ENCODE measurements at places on chromosomes 4 and X.

DNA sequence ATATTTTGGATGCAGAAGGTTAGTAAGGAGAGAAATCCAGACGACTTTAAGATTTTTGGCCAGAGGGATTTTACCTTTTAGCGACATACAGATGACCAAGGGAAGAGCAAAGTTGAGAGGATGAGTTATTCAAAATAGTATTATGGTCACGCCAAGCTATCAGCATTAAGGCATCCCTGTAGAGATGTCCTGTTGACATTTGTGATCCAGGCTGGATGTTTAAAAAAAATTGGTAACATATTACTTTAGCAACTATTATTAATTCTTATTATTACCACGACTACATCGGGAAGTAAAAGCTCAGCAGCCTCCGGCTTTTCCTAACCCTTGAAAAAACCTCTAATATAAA lies 562 bp upstream of the OSTC start:
- no peak for DNase-seq

GRCh38 chr4:1380368-1381151 lies 25.7 kb downstream of the NKX1-1 start:
- DNase-seq, result no peak

DNA sequence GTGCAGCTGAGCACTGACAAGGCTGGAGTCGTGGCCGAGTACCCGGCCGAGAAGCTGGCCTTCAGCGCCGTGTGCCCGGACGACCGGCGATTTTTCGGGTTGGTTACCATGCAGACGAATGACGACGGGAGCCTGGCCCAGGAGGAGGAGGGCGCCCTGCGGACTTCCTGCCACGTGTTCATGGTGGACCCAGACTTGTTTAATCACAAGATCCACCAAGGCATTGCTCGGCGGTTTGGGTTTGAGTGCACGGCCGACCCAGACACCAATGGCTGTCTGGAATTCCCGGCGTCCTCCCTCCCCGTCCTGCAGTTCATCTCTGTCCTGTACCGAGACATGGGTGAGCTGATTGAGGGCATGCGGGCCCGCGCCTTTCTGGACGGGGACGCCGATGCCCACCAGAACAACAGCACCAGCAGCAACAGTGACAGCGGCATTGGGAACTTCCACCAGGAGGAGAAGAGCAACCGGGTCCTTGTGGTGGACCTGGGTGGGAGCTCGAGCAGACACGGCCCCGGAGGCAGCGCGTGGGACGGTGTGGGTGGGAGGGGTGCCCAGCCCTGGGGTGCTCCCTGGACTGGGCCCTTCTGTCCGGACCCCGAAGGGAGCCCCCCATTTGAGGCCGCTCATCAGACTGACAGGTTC lies 24.3 kb downstream of the RGS12 start:
- DNase-seq, result no peak

GRCh38 chrX:39551762-39552161 lies 546.0 kb downstream of the BCOR start:
- no peak for DNase-seq

DNA sequence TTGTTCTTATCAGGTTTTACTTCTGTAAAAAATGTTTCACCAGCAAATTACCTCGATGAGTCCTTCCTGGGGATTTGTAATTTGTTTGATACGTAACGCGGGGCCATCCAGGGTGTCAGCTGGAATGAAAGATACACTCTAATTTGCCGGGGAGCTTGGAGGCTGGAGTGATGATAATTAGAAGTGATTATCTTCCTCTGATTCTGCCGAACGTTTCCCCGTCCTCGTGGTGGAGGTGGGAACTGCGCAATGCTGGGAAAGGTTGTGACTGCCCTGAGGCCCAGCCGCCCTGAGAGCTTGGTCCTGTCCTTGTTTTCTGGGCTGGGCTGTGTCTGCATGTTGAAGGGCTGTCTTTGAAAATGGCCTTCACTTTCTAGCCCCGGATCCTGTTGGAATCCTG lies 48.0 kb downstream of the SORCS2 start:
- no peak for DNase-seq

GRCh38 chrX:129772796-129773431 lies 6.8 kb upstream of the SASH3 start:
- DNase-seq, result no peak

GRCh38 chr4:1368421-1369090 lies 21.5 kb downstream of the UVSSA start:
- DNase-seq, result no peak

GRCh38 chrX:6983207-6983955 lies 164.1 kb upstream of the STS start:
- DNase-seq, result no peak

GRCh38 chr4:76984788-76985211 lies 35.2 kb downstream of the SEPTIN11 start:
- DNase-seq, result peak; percentile 100

- DNase-seq, result no peak
Observed at GRCh38 chr4:142913034-142913433, 66.9 kb upstream of the INPP4B start.

DNA sequence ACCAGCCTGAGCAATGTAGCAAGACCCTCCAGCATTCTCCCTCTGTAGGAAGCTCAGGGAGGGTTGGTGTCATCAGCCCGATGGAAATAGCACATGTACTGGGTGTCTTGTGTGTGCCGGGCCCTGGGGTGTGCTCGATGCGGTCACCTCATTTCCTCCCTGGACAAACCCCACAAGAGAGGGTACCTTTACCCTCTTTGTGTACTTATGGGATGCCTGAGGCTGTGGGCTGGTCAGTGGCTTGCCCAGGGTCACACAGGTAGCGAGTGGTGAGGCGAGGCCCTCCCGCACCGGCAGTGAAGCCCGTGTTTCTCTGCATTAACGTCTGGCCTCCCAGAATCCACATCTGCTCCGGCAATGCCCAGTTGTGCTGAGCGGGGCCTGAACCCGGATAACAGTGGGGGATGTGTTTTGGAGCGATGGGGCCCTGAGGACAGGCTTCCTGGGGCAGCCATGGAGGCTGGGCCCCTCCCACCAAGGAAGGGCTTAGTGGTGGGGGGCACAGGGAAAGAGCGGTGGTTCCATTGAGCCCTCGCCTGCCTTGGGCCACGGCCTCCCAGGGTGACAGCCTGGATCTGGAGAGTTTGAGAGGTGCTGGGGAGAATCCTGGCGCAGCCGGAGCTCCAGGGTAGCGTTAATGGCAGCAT lies 8.1 kb downstream of the PSAPL1 start:
- no peak for DNase-seq

GRCh38 chr4:156290811-156291210 lies 337.1 kb upstream of the CTSO start:
- DNase-seq, result peak; percentile 31

DNA sequence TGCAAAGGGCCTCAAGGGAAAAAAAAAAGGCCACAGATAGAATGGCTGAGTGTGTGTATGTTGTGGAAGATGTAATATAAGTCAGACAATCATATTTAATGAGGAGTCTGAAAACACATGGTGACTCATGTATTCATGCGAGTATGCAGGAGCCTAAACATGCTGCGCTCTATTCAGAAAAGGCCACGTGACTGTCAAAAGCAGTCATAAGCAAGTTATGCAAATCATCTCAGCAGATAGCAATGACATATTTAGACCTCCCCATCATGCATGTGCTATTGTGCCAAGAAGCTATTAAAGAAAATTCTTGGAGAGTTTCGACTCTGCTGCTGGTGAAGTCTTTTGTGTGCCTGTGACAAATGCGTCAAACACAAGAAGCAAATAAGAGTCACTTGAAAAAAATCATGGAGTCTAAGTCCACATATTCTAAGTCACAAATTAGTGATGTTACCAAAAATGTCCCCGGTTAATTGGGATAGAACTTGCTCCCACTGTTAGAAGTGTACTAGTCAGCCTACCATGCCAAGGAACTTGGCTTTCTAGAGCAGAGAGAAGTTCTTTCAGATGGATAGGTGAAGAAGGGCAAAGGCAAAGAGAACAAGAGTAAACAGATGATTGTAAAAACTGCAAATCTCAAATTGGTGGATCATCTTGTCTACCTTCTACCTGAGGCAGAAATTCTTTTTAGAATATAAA lies 5.0 kb downstream of the LNX1 start:
- DNase-seq, result peak; percentile 82

DNA sequence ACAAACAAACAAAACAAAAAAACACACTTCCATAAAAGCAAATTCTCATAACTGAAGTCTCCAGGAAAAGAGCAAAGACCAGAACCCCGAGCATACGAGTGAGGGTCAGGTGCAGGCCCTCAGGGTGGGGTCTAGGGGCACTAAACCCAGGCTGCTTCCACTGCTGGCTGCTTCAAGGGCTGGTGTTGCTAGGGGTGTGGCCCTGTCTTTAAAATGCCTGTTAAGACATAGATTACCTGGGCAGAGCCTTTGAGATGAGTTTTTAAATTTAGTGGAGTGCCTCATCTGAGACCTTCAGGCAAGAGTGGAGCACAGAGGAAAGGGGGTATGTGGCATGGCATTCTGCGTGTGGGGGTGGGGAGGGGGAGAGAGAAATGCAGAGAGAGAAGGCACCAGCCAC lies 87.0 kb downstream of the FHDC1 start:
- DNase-seq, result no peak

GRCh38 chr4:88446124-88446523 lies 10.8 kb upstream of the HERC5 start:
- no peak for DNase-seq

DNA sequence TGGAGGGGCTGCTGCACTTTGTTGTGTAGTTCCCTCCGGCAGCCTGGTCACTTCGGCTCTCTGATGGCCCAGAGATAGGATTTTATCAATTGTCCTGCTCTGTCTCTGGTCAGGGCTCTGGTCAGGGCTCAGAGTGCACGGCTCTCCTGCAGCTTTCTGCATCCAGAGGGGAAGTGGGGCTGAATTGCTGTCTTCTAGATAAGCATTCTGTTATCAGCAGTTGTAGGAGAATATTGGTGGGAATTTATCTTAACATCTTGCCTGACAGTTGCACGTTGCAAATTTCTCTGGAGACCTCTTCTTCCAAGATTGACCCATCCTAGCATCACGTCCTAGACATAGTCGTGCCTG lies 62.8 kb downstream of the FAM193A start:
- DNase-seq, result no peak

DNA sequence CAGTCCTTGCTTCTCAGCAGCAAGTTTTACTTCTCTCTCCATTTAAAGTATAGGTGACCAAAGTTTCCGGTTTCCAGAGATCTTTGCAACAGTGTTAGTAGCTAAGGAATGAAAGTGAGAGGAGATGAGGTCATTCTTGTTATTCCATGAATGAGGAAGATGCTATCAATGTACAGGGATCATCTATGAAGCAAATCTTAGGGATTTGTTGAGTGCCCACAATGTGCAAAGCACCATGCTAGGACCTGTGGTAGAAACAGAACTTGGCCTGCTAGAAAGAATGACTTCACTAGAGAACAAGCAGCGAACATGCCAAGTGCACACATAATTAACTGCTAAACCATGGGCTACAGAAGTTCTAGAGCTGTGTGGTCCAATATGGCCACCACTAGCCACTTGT lies 112.5 kb downstream of the MID1 start:
- no peak for DNase-seq

DNA sequence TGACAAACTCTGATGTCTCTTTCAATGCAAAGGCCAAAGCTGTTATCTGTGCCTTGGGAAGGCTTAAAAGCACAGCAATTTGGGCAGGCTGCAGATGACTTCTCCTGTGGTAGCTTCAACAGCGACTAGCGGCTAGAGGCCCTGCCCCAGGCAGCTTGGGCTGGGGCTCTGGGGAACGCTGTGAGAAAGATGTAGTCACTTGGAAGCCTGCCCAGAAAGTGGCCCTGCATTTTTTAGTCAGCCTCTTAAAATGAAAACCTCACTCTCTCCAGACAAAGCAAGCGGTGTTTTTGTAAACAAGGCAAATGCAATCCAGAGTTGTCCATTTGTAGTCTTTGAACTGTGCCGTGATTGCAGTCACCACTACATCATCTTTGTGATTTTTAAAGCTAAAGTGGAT lies 27.5 kb downstream of the PCYT1B start:
- peak; percentile 26 for DNase-seq

DNA sequence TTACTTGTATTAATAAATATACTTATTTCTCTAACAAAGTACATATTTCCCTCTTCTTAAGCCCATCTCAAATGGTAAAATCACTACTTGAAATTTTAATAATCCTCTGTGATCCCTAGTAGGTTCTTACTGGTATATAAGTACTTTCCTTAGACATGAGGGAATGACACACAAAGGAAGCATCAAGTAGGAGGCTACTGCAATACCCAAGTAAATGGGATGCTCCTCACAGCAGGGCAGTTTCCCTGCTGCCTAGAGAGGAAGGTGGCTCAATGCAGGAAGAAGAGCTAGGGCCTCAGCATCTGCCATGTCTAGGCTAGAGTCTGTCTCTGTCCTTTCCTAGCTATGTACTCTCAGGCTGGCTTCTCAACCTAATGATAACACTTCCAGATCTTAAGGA lies 122.1 kb upstream of the DIPK2B start:
- DNase-seq, result no peak

GRCh38 chrX:78514852-78515251 lies 144.3 kb downstream of the RTL3 start:
- DNase-seq, result no peak

- DNase-seq, result no peak
Observed at GRCh38 chr4:111905511-111905910, 239.7 kb upstream of the FAM241A start.

GRCh38 chrX:724256-724655 lies 93.7 kb downstream of the SHOX start:
- no peak for DNase-seq

DNA sequence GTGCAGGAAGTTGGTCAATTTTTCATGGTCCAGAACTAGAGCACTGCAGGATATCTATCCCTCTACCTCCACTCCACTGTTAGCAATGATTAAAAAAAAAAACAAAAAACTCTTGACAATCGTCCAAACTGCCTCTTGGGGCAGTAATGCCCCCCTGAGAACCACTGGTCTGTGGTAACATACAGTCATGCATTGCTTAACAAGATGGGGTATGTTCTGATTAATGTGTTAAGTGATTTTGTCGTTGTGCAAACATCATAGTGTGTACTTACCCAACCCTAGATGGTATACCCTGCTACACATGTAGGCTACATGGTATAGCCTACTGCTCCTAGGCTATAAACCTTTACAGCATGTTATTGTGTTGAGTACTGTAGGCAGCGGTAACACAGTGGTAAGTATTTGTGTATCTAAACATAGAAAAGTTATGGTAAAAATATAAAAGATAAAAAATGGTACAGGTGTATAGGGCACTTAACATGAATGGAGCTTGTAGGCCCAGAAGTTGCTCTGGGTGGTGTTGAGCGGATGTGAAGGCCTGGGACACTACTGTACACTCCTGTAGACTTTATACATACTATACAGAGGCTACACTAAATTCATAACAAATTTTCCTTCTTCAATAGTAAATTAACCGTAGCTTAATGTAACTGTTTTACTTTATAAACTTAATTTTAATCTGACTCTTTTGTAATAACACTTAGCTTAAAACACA lies 34.1 kb downstream of the ART3 start:
- peak; percentile 11 for DNase-seq

DNA sequence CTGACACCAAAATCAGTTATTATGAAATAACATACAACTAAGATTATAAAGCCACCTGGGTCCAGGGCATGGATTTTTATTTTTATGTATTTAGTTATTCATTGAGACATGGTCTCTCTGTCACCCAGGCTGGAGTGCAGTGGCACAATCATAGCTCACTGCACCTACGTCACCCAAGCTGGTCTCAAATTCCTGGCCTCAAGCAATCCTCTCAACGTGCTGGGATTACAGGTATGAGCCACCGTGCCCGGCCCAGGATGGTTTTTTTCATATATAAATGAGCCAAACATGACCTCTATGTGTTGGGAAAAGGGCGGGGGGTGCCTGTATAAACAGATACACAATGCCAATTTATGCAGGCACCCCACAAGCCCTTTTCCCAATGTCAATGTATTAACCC lies 24.6 kb downstream of the ZNF630 start:
- DNase-seq, result no peak

- DNase-seq, result no peak
Observed at GRCh38 chr4:95537863-95538488, 10.8 kb downstream of the UNC5C start.
